ENCODE measurements at places on chromosomes 7 and 10.
A peak's percentile ranks its signal among the peaks of the same experiment; 100 is the strongest.

GRCh38 chr10:61452655-61453641 lies at the start of gene TMEM26:
Gene TMEM26, minus strand, starts transcription at chr10:61453381. Its CDS starts 300 bp downstream, at chr10:61453081.
- DNase-seq: peak; percentile 36

DNA sequence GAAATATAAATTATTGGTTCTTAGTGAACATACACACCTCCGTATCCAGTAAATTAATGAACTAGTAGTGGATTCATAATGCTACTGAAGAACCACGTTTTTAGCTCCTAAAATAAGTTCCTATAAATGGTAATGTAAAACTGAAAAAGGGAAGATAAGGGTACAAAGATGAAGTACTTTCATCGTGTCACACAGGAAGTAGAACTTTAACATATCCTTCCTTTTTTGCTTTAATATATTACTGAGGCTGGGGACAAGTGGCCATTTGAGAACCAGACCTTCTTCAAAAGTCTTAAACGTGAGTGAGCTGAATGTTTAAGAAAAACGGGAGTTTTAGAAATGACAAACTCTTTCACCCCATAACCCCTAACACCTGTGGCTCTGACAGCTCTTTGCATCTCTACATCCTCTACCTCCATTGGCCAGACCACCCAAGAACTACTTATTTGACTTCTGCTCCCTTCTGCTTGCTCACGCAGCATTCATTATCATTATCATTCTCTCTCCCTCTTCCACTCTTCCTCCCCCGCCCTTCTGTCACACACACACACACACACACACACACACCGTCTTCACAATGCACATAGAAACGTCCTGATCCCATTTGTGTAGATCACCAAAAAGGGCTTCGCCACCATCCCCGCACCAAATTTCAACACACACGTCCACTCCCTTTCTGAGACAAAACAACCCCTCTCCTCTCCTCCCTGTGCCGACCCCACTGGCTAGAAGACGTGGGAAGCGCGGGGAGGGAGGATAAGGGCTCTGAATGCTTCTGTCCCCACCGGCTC lies 677 bp downstream of the SKAP2 start:
- DNase-seq: peak; percentile 43

DNA sequence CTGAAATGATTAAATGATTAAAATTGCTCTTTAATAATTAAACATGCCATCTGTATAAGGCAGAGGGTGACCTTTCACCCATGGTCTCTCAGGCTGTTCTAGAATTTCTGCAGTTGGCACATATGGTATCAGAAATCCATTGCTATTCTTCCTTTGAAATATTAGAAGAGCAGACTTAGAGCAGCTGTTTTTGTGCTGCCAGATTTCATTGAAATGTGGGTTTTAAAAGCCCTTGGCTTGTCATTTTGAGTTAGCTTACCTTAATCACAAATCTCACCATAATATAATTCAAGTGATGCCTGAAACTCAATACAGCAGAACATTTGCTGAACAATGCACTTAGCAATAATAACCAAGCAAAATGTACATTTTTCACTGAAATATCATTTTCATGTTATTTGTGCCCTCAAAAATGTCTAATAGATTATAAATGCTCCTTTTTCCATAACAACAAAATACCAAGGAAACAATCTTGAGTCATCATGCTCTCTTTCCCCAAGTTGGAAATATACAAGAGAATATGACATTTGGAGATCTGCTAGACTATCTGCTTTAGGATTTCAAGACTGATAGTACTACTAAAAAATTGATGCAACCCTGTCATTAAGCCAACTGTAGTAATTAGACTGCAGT lies 16.1 kb upstream of the PTTG1IP2 start:
- DNase-seq: no peak

- no peak for DNase-seq
These were observed 283.2 kb downstream of the SORCS3 start for GRCh38 chr10:104924101-104924795.

DNA sequence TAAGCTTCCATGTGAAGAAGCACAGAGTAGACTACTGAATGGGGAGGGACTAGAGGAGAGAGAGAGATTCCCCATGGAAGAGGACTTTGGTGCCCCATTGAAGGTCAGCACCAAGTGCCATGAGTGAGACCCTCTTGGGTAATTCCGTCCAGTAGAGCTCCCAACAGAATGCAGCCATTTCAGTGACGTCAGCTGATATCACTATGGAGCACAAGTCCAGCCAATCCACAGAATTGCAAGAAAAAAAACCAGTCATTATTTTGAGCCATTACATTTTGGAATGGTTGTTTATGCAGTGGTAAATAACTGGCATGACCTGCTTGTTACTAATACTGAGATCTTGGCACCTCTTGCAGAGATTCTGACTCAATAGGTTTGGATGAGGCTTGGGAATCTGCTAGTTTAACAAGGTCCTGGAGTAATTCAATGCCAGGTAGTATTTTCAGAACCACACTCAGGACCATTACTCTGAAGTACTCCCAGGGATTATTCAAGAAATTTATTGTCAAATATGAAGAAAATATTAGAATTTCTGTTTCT lies 52.6 kb upstream of the SP8 start:
- DNase-seq: no peak

GRCh38 chr7:5214236-5214635 lies 24.2 kb downstream of the WIPI2 start:
- no peak for DNase-seq

- no peak for DNase-seq
These were observed 68.0 kb upstream of the PCDH15 start for GRCh38 chr10:54869022-54869421.

DNA sequence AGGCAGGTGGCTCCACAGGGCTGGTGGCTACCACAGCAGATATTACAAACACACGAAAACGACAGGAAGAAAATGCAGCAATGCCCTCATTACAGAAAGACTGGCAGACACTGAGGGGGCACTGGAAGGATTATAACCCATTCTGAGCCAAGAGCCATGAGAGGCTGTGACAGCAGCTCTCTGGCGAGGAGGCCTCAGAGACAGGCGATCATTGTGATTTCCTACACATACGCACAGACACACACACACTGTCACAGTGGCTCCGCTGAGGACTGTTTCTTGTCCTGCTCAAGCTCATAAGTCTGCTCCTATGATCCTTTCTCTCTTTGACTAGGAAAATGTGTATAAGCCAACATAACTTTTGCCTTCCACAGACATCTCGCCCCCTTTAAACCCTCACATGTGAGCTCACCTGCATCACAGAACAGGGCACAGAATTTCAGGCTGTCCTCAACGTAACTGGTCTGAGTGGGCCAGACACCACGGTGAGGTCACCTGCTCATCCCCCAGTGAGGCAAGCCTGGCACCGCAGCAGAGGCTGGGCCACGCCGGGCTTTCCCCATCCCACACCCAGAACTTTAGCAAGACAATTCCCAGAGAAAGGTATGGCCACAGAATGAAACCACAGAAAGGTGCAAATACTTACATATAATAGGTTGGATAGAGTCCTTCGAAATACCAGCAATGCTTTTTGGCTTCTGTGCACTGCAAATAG lies 51.7 kb downstream of the VOPP1 start:
- DNase-seq: no peak

GRCh38 chr10:120891365-120891764 lies 40.2 kb downstream of the WDR11 start:
- DNase-seq: peak; percentile 6

All from fibroblast of pulmonary artery (primary cell).